ENCODE measurements at places on chromosomes 7 and 10.

GRCh38 chr7:133009426-133010252, 72.3 kb downstream of the CHCHD3 start:
- no peak for DNase-seq

DNA sequence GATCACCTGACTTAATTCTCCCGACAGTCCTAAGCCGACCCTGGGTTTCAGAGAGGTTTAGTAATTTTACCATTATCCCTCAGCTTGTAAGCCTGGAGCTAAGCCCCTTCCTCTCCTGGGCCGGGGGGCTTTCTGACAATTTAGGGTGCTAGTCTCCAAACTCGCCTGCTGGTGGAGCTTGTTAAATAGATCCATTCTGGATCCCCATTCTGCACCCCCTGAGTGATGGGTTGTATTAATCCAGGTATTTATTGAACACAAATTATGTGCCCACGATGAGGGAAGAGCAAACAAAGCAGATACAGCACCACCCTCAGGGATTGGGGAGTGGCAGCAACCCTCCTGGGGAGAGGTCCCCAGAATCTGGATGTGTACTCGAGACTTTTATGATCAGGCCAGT, 1.3 kb upstream of the SLC29A3 start:
- DNase-seq: no peak

DNA sequence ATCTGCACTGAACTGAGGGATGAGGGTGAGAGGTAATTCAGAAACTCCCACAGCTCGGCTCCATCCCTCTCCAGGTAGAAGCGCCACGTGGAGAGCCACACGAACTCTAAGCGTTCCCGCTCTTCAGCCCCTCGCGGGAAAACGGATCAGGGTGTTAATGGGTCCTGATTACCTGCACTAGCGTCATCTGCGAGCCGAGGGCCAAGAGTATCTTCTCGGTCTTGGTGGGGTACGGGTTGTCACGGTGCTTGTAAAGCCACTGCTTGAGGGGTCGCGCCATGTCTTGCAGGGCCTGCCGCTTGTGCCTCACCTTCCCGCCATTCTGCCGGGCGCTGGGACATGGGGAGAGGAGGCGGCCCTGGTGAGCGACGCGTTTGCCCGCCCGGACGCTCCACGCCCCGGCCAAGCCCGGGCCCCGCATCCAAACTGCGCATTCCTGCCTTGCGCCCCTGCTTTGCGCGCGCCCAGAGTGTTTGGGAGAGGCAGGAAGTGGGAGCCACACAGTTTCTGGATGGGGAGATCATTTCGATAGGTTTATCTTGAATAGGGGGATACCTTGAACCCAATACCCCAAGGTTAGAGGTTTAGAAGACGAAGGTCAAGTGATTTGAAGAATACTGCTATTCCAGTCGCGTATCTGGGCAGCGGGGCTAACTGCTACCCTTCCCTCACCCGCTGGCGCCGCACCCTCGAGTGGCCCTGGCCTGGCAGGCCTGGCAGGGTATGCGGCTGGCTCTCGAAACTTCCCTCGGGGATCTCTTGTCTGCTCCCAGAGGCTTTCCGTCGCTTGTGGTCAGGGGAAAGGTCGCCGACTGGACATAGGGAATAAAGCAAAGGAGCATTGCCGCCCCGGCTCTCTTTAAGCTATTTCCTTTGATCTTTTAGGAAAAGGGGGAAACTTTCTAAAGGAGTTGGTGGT, 4.2 kb downstream of the MKX start:
- no peak for DNase-seq

GRCh38 chr7:139231513-139232376, 708 bp downstream of the UBN2 start:
- peak; percentile 10 for DNase-seq

DNA sequence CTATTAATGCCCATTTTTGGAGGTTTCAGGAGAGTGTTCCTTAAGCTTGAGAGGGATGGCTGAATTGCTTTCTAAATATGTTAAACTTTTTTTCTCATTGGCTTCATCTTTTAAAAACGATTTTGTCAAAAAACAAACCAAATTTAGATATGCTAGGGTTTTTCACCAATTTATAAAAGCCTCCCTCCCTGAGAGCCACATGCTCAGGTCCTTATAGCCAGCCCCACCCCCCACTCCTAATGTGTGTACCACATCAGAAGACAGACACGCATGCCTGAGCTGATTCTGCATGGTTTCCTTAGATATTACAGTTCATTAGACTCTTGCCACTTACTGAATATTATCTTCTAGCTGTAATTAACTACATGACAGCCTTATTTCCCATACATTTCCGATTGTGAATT, 2.0 kb downstream of the CUL1 start:
- DNase-seq: no peak

GRCh38 chr10:60973086-60973485, 29.1 kb upstream of the RHOBTB1 start:
- DNase-seq: no peak

DNA sequence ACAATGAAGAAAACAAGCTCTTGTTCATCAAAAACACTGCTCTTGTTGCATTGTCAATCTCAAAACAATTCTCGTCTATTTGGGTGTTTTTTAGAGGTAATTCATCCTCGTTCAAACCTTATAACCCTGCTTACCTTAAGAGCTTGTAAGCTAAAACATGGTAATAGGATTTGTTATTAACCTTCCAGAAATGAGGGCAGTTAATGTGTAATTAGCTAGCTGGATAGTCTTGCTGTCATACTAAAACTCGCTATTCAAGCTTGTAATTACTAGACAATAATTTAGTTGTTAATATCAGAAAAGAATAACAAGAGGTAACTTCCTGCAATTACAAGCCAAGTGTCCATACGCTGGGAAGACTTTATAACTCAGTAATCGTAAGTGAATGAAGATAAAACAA, 101.6 kb downstream of the UBE2H start:
- no peak for DNase-seq

GRCh38 chr10:13808556-13809391, 222.0 kb downstream of the PRPF18 start:
- DNase-seq: no peak

DNA sequence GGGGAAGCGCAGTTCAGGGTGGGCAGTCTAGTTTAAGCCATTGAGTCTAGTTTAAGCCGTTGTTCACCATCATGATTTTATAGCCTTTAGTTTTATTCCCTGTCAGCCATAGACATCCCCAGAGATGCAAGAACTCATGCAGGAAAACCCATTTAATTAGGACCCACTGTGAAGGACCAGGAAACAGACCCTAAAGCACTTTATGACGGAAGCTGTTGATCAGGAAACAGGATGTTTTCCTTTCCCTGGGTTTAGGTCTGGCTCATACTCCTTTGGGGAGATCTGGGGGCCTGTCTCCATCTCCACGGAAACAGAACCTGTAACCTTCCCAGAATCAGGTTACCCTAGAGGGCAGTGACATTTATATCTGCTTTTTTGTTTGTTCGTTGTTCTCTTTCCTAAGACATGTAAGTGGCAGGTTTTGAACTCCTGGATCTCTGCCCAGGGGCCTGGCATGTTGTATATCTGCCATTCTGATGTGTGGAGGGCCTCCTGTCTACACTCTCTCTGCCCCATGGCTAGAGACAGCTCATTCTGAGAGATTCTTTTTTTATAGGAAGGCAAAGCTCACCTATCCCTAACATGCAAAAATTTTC, 657.2 kb upstream of the GALNT17 start:
- no peak for DNase-seq

GRCh38 chr10:113060201-113061053, 110.4 kb downstream of the TCF7L2 start:
- DNase-seq: no peak

- DNase-seq: peak; percentile 65
Observed at GRCh38 chr7:85286446-85286845, 99.6 kb upstream of the SEMA3D start.

GRCh38 chr10:9833942-9834341, 1183.7 kb upstream of the CELF2 start:
- no peak for DNase-seq

DNA sequence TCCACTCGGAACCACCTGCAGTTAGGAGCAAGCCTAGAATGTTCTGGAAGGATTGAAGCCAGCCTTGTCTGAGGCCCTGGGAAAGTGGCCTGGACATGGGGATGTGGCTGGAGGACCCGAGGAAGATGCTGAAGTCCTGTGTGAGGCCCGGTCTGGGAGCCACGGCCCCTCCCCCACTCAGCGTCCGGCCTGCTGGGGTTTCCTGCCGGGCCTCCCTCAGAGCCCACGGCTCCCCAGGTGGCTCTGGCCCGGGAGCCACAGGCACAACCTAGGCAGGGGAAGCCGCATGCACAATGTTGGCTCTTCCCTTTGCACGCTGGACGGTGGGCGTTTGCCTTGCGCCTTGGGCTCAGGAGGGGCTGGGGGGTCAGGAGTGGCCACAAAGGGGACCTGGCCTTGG, 39.0 kb downstream of the UNCX start:
- no peak for DNase-seq

- no peak for DNase-seq
Observed at GRCh38 chr10:89521368-89521767, 14.0 kb downstream of the SLC16A12 start.

GRCh38 chr10:19488592-19489280, 327.5 kb upstream of the PLXDC2 start:
- DNase-seq: peak; percentile 88

DNA sequence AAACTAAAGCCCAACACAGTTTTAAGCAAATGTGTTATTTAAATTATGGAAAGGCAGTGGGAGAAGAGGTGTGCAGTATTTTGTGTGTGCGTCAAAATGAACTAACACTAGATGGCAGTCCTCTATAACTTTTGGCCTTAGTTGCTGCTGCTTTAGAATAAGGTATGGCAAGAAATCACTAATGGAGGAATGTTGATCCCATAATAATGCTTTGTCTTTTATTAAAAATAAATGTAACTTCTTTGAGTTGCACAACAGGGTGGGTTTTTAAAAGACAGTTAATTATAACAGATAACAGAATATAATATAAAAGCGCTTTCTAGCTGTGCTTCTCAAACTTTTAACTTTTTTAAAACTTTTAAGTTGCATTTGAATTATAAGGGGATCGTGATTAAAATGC, 56.4 kb downstream of the BBS9 start:
- peak; percentile 76 for DNase-seq

DNA sequence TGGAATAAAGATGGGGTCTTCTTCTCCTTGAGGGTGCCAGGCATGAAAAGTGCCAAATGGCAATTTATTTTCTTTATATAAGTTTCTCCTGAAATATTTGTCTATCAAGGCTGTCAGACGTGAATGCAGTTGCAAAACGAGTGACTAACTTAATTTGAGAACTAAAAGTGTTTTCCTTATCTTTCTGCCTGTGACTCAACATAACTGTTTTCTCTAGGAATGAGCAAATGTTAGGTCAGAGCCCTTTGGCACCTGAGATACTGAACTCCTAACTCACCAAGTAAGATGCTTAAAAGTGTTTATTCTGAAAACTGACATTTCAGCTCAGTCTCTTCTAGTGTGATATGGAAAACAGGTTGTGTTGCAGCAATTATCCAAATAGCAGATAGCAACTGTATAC, 197.0 kb downstream of the STK31 start:
- DNase-seq: no peak

GRCh38 chr10:102090772-102091171, 25.6 kb downstream of the HPS6 start:
- DNase-seq: no peak

DNA sequence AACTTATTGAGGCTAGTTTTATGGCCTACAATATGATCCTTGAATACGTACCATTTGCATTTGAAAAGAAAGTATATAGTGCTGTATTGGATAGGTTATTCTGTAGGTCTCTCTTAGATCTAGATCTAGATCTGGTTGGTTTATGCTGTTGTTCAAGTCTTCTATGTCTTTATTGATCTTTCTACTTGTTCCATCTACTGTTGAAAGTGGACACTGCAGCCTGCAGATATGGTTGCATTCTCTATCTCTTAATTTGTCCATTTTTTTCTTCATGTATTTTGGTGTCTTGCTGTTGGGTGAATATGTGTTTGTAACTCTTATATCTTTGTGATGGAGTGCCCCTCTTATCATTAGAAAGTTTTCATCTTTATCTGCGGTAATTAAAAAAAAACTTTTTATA, 139.4 kb upstream of the PCDH15 start:
- no peak for DNase-seq

GRCh38 chr10:69861251-69862240, 59.8 kb downstream of the COL13A1 start:
- no peak for DNase-seq

DNA sequence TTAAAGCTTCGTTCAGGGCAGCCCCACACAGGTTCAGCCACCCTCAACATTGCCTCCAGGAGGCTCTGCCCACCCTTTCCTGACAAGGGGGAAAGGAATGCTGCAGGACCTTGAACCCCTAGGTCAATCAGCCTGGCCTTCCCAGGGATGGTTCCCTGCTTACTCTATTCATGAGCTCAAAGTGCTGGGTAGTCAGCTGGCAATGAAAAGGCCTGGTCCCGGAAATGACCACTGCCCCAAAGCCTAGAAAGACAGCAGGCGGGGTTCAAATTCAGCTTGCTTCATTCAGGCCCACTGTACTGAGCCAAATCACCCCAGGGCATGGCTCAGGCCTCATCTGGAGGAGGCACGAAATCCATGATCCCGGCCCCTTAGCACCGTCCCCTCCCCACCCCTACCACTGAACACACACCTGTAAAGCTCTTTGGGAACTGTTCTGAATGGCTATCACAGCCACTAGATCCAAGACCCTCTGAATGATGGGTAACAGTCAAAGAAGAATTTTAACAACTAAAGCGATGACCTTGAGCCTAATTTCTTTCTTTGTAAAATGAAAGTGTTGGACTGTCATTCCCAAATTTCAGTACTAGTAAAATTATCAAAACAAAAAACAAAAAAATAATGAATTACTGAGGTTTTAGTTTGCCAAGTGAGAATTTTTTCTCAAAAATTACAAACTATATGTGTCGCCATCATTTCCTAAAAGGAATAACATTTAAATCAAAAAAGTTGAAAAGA, 1.0 kb downstream of the URGCP start:
- DNase-seq: no peak

- DNase-seq: no peak
Observed at GRCh38 chr10:93431361-93431760, 50.8 kb downstream of the MYOF start.

DNA sequence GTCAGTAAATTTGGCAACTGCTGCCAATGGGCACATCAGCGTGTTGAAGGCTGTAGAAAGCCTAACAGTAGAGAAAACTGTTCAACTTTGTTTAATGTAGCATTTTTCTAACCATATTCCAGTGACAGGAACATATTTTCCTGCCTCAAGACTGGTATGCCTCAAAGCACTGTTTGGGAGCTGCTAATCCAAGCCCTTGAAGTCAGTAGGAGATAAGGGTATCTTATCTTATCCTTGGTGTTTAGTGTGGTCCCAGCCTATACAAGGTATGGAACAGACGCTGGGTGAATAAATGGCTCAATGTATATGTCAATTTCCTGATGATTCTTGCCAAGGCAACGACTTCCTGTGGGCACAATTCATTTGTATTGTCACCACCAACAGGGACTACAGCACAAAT, 97.5 kb upstream of the CREB5 start:
- no peak for DNase-seq

GRCh38 chr10:46002916-46003693, 27.3 kb downstream of the NCOA4 start:
- no peak for DNase-seq

- DNase-seq: no peak
Observed at GRCh38 chr7:149680331-149681025, 92.9 kb downstream of the ZNF467 start.

- DNase-seq: no peak
Observed at GRCh38 chr10:100886091-100886490, 26.7 kb upstream of the SLF2 start.
